ENCODE measurements at places on chromosomes 4 and X.

DNA sequence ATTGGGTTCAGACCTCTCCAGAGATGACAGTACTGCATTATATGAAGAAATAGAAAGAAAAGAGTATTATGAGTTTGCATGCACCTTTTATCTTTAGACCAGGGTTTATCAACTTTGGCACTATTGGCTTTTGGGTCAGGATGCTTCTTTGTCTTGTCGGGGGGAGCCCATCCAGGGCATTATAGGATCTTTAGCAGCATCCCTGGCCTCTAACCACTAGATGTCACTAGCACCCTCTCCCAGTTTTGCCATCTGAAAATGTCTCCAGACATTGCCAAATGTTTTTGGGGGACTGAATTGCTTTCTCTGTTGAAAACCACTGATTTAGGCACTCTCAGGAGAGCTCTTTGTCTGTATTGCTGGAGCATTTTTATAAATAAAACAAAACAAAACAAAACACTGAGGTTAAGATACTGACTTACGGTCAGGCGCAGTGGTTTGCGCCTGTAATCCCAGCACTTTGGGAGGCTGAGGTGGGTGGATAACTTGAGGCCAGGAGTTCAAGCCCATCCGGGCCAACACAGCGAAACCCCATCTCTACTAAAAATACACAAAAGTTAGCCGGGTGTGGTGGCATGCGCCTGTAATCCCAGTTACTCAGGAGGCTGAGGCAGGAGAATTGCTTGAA lies 23.6 kb downstream of the CA5B start:
- no peak for DNase-seq

- DNase-seq = no peak
Observed at GRCh38 chr4:124708517-124709300, 3.8 kb downstream of the ANKRD50 start.

DNA sequence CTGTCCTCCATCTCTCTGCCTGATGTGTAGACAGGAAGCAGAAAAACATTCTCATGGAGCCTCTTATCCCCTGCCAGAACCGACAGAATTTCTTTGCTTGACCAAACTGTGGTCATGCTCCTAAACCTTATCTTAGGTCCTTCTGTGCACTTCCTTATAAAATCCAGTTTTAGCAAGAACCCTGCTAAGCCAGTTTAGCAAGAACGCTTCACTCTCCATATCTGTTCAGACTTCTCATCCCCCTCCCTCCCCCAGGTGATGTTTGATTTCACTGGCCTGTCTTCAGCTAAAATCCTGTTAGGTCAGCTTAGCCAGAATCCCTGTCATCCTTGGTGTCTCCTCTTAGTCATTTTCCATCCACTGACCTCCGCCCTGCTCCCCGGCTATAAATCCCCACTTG lies 1130.9 kb upstream of the PRKX start:
- DNase-seq = no peak

- no peak for DNase-seq
Observed at GRCh38 chr4:43402393-43402792, 509.9 kb downstream of the GRXCR1 start.

GRCh38 chrX:133645256-133645655 lies 230.0 kb upstream of the GPC4 start:
- DNase-seq = no peak

- no peak for DNase-seq
Observed at GRCh38 chr4:41715155-41715554, 33.4 kb downstream of the PHOX2B start.

DNA sequence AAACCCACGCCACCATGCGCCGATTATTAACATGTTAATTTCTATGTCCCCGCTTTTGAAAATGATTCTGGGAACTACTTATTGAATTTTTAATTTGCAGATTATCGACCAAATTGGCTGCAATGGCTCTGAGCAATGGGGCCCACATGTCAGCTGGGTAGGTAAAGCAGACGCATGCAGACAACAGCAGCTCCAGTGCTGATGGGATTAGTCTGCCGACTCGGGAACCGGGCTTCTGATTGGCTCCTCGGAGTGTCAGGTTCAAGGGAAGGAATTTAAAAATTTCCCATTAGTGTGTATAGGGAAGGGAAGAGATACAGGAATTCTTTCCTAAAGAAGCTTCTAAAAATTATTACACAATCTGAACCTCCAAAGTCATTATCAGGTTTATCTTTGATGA lies 77.4 kb upstream of the PPARGC1A start:
- no peak for DNase-seq

- DNase-seq = no peak
Observed at GRCh38 chr4:167956676-167957075, 135.7 kb upstream of the ANXA10 start.

- DNase-seq = no peak
Observed at GRCh38 chr4:119038116-119038841, 97.4 kb upstream of the MYOZ2 start.

DNA sequence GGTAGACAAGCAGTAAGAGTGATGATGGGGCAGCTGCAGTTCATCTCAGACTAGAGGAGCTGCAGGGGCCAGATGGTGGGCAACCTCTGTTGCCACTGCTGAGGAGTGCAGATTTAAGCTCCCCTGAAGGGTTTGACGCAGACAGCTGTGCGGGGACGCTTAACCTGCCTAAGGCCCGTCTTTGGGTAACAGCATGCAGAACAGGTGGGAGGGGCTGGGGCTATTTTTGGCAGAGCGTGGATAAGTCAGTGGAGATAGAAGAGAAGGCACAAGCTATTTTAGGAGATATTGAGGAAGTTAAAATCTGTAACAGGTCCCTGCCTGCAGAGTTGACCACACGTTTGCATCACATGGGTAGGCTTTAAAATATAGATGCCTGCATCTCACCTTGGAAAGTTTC lies 10.5 kb downstream of the CD99 start:
- no peak for DNase-seq

DNA sequence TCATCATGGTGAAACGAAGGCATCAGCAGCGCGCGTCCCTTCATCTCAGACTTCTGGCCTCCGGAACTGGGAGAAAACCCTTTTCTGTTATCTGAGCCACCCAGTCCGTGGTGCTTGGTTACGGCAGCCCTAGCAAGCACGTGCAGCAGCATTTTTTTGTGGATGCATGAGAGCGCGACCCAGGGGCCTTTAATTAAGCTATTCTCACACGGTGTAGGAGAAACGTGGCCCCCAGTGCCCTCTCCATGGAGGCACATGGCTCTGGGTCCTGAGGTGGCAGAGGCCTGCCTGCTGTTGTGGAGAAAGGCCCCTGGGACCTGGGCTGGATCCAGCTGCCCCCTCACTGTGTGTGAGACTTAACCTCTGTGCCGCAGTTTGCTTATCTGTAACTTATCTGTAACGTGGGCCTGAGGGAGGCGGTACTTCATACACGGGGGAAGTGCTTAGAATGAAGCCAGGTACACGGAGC lies 9.5 kb downstream of the CLCN4 start:
- no peak for DNase-seq

DNA sequence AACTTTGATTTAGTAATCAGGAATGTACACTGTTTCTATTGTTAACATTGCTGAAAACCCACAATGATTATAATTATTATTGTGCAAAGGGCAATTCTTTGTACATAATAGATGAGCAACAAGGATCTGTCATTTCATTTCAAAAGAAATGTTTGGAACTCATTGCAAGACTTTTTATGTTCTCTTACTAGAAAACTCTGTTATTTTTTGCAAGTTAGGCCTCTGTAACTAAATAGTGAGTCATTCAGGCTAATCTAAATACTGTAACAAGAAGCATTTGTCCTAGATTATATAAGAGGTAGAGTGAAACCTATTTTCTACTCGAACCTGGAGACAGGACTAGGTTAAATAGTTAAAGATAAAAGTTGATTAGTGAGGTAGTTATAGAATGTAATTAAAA lies 93.2 kb upstream of the FAM47B start:
- no peak for DNase-seq
